COLO829 (cell line): ENCODE measurements at places on chromosomes 16 and 17.

- no peak for DNase-seq
Observed at GRCh38 chr17:61835606-61836005, 27.7 kb downstream of the BRIP1 start.

- no peak for DNase-seq
Observed at GRCh38 chr17:50318501-50319285, 27.2 kb upstream of the XYLT2 start.

GRCh38 chr16:74743668-74744299 is 30.8 kb downstream of the FA2H start:
- DNase-seq, result peak; percentile 21

DNA sequence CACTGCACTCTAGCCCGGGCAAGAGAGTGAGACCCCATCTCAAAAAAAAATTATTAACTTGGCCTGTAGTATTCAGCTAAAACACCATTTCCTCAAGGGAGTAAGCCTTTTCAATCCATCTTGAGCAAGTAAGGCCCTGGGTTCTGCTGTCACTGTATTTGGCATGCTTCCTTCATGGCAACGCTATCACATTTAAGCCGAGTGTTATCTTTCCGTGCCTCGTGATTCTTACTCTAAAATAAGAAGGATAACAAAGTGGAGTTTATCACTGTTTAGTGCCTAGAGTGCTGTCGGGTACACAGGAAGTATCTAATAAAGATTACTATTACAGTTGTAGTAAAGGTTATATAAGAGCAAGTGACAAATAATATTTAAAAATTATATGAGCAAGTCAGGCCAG is 8.8 kb downstream of the VPS53 start:
- no peak for DNase-seq

DNA sequence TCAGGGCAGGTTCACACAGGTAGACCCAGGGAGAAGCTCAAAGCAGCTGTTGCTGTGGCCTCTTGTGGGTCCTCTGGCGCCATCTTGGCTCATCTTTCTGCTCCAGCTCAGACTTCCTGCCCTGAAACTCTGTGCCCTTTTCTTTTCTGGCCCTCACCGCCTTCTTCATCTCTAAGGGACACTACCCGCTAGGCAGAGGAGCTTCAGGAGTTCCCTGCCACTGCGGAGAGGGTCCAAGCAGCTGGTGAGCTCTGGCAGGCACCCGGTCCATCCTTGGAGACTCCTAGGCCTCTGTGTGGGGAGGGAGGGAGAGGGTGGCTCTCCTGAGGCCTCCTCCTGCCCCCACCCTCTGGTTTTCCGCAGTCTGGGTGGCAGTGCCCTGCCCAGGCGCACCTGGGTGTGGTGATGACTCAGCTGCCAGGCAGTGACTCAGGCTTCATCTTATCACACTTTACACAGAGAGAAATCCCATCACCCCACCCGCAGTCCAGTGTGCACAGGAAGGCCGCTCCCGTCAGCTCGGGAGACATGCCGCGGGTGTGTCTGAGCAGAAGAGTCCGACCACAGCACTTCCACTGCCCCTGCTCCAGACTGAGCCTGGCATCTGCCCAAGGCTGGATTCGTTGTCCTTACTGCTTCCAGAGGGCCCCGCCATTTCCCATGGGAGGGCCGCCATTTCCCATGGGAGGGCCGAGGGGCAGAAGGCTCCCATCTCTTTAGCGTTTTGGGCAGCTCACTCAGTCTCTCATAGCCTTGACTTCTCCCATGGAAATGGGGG is 7.3 kb downstream of the NT5C start:
- no peak for DNase-seq

GRCh38 chr16:55242667-55243066 is 81.3 kb upstream of the IRX6 start:
- no peak for DNase-seq

GRCh38 chr17:17609121-17609520 is 17.6 kb upstream of the PEMT start:
- no peak for DNase-seq

DNA sequence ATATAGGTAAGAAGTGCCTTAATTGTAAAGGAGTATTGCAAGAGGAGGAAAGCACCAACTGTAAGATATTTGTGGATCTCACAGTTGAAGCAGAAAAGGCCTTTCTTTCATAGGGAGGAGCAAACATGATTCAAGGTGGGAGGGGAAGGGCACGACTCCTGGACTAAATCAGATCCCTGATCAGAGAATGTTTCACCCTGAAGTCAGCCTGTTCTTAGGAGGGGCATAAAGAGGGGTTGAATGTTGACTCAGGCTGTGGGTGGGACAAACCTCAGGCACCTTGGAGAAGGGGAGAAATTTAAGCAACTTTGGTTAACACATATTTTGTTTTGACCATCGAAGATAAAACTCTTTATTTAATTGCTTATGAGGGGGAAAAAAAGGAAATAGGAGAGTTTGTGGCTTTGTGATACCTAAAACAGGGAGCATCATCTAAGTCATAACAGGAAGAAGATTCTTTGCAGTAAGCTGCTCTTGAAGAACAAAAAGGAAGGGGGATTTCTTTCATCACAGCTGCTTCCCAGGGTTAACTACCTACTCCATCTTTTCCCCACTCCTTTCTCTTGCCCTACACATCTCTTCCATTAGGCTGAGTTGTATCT is 158.6 kb upstream of the ZNF267 start:
- DNase-seq, result no peak

DNA sequence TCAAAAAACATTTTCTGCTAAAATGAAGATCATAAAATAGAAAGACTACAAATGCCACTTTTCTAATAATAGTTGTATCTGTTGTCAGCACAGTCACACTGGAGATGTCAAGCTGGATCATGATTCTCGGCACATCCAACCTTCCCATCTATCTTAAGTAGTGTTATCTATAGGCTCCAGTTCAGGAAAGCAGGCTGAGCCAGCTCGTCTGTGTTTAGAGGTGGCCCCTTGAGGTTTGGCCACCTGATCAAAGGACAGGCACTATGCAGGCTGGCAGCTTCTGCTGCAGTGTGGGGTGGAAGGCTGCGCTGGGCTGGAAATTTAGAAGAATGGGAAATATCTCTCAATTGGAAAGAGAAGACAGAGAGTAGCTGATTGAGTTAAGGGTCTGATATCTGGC is 32.4 kb downstream of the SMYD4 start:
- no peak for DNase-seq

DNA sequence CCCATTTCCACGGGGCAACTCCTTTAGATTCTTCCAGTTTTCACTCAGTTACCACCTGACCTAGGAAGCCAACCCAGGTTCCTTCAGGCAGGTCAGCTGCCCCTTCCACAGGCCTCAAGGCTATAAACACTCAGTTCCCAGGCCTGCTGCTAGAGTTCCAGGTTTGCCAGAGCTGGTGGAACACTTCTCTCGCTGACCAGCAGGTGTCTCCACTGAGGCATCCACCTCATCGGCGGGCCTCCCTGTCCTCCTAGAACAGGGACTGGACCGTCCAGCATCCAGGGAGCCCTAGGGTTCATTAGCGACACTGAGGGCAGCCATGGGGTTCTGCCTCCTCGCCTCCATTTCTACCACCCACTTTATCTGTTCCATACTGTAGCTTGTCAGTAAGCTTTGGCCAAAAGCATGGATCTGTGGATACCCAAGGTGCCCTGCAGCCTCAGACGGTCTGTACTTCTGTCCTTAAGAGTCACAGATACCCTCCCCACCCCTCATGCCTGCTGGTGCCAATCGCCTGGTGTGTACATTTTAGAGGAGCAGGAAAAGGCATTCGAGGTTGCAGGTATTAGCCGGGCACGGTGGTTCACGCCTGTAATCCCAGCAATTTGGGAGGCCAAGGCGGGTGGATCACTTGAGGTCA is 29.0 kb downstream of the PIMREG start:
- DNase-seq, result peak; percentile 88

- peak; percentile 20 for DNase-seq
Observed at GRCh38 chr16:53892155-53892554, 188.2 kb downstream of the FTO start.

DNA sequence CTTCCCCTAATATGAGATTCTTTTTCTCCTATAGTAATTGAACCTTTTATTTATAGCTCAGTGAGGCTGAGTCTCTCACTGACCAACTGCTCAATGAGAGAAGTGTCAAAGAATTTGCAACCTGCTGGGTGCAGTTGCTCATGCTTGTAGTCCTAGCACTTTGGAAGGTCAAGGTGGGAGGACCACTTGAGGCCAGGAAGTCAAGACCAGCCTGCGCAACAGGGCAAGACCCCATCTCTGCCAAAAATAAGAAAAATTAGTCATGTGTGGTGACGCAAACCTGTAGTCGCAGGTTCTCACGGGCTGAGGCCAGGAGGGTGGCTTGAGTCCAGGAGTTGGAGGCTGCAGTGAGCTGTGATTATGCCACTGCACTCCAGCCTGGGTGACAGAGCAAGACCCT is 30.9 kb upstream of the CRYBA1 start:
- no peak for DNase-seq

DNA sequence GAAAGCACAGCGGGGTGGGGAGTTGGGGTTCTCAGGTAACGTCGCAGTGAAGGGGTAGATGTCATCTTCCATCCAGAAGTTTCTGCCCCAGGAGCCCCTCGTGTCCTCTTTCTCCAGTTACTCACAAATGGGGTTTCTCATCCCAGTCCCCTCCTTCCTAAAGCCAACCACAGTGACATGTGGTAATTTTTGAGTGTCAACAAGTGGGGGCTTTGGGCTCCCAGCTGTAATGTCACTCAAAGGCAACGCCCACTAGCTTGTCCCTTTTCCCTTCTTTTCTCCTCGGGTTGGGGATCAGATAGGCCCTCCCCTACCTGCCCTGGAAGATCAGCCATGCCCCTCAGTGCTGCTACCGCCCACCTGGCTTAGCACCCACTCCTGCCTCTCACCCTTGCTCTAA is 14.4 kb downstream of the IRX5 start:
- DNase-seq, result no peak

DNA sequence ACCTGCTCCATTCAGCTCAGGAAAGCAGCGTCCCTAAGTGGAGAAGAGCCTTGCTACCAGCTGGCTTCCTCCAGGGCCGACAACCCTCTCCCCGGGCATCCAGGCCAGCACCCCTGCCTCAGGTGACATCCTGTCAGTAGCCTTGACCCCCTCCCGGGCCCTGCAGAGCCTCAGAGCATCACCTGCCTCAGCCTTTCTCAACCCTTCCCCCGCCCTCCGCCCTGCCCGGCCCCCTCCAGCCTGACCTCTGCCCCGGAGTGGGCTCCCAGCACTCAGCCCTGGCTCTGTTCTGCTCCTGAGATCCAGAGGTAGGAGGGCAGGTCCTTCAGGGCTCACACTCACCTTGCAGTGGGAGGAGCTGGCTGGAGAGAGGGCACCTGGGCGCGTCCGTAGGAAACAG is 73.8 kb upstream of the METRNL start:
- DNase-seq, result no peak

GRCh38 chr16:51290442-51291285 is 139.6 kb upstream of the SALL1 start:
- no peak for DNase-seq

GRCh38 chr16:11740567-11740966 is 2.1 kb downstream of the TXNDC11 start:
- no peak for DNase-seq

GRCh38 chr17:45332505-45332904 is 15.7 kb upstream of the MAP3K14 start:
- no peak for DNase-seq

DNA sequence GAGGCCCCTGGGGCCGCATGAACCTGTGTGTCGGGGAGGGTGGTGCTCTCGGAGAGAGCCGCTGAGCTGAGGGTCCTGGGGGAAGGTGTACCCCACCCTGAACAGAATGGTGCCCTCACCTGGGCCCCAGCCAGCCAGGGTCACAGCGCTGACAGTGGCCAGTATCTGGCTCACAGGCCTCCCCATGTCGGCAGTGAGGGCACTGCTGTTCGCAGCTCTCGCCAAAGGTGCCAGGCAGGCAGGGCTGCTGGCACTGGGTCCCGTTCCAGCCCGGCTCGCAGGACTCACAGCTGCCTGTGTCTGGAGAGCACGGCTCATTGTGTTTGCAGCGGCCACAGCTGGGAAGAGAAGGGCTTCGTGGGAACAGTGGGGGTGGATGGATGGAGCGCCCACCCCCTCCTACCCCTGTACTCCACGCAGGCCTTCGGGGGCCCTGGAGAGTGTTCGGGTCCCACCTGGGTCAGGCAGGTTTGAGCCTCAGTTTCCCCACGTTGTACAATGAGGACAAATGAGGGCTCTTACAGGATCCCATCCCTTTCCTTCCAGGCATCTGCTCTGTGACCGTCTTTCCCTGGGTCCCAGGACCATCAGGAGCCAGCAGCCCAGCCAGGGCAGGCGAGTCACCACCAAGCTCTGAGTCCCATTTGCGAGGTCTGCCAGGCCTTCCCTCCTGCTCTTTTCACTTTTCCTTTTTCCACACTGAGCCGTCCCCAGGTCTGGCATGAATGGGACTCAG is 5.0 kb downstream of the SCARF1 start:
- DNase-seq, result no peak

DNA sequence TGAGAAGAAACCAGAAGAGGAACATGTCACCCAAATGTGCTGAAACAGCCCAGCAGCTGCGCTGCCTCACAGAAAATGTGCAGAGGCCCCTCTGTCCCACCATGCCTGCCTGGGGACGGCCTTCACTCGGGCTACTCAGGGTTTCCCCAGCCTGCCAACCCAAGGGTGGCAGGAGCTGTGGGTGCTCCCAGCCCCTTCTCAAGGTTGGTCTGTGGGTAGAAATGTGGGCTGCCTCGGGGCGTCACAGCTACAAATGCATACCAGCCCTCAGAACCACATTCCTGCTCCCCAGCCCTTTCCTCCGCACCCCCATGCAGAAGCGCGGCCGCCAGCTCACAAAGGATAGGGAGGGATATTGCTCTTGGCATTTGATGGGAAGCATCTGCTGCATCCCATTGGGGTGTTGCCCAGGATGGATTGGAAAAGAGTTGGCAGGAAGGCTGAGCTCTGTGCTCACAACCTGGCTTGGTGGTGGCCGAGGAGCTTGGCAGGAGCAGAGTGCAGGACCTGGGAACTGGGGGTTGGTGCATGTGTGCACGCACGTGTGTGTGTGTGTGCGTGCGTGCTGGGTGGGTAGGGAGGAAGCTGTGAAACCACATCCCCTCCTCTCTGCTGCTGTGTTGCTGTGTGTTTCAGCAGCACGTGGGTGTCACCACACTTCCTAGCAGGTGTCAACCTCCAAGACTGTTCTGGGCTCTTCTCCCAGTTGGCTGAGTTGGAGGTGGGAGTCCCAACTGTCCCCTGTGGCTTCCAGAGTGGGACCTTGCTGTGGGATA is 304.4 kb downstream of the SEC14L1 start:
- DNase-seq, result no peak
